ENCODE measurements at places on chromosomes 6 and 20.

- DNase-seq = no peak
Measured at GRCh38 chr6:33755070-33755869, 8.6 kb upstream of the IP6K3 start.

- DNase-seq = no peak
Measured at GRCh38 chr6:27241443-27241842, 6.1 kb upstream of the PRSS16 start.

- no peak for DNase-seq
Measured at GRCh38 chr6:30443657-30444450, 45.5 kb upstream of the HLA-E start.

DNA sequence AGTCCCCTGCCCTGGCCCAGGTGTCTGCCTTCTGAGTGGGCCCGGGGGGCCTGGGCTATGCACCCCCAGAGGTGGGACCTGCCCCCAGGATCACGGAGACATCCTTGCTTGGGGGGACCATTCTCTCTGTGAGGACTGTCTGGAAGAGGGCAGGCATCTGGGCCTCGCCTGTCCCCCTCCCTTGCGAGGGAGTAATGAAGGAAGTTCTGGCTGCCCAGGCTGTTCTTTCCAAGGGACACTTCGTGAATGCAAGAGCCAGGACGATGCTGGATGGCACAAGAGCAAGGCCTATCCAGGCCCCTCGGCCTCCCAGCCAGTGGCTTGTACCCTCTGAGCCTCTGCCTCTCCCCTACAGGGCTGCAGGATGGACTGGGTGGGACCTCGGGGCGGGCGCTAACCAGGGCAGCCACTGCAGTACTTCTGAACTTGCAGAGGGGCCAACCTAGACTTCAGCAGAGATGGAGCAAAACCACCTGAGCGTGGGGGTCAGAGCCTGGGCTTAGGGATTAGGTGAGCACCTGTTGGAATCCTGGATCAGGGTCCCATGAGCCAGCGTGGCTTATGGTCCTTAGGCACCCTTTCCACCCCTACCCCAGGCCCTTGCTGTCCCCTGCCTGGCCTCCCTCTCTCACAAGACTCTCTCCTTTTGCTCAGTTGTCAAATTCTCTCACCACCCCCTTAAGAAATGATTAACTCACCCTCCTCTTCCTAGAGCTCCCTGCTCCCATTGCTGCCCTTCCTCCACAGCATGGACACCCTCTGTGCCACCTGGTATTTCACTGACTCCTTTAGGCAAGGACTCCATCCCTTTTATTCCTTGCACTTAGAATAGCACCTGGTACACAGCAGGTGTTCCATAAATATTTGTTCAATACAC, 53.2 kb downstream of the CTCFL start:
- DNase-seq = no peak

DNA sequence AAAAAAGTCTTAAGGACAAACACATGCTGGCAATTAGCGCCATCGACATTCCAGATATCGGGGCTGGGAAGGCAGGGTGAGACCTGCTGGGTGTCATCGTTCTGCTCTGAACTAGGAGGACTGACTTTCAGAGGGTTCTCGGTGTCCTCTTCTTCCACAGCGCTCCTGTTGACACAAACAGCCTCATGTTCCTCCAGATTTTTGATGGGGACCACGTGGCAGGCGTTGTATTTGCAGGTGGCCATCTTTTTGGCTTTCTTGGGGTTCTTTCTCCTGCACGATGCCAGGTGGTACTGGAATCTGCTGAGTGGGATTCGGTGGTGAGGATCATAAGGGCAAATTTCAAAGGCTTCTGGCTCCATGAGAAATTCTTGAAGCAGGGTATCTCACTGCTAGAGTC, 469 bp downstream of the GTSF1L start:
- DNase-seq = no peak

GRCh38 chr20:57397693-57398108, 6.5 kb downstream of the RBM38 start:
- DNase-seq = no peak

DNA sequence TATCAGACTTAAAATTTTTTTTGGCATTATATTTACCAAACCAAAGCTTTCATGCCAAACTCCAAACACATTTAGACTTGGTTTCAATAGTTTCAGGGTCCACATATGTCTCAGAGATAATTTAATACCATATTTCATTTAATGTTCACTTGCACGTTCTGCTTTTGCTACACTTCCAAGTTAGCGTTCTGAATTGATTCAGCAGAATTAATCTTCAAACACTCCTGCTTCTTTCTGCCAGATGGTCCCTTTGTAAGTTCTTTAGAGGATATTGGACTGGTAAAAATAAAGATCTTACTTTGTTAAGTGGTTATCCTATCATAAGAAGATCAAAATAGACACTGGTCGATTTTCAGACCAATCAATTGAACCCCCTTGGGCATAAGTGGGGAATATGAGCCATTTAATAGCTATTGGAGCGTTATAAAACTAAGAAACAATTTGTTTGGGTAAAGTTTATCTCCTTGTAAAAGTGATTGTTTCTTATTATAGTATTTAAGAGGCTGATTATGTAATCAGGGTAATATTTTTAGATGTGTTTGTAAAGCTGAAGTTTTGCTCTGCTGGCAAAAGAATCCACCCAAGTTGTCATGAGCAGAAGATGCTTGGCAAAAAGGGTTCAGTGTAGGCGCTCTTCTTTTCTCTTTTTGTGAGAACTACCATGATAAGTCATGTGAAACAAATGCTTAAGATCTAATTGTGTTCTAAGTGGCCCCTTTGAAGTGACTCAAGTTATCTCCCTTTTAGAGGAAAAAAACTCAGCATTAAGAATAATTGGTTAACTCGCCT, 92.2 kb downstream of the MCHR2 start:
- no peak for DNase-seq

DNA sequence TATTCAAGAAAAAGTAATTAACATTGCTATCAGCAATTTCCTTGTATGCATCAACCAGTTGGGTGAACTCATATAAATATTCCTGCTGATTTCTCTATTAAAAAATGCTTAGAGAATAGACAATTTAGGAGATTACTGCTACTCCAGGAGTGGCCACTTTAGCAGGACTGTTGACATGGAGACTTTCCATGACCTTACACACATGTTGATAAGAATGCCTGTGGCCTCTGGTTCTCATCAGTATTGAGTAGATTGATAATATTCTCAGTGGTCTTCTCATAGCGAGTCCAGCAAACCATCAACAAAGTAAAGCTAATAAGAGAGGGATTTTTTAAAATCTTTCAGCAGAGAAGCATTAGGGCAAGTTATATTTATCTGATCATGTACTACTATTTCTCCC, 208.4 kb upstream of the MARCKS start:
- DNase-seq = no peak

DNA sequence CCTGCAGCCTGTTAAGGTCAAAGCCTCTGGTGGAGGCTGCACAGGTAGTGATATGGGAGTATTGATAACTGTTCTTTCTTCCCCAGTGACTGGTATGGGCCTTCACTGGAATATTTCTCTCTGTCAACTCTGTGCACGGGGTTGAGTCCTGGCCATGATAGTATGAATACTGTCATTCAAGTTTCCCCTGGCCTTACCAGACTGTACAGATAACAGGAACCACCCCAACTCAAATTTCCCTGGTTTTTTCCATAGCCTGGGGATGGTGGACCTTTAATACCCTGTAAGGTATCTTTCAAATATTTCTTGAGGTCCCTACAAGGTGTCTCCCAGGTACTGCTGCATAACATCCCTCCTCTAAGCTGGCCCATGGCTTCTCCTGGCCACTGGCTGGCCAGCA, 51.4 kb upstream of the TNFAIP3 start:
- no peak for DNase-seq

- DNase-seq = no peak
Measured at GRCh38 chr6:168367285-168367751, 47.7 kb upstream of the DACT2 start.

GRCh38 chr6:6217855-6218758, 102.4 kb downstream of the F13A1 start:
- no peak for DNase-seq

GRCh38 chr6:130841128-130841728, 14.0 kb downstream of the SMLR1 start:
- DNase-seq = no peak

DNA sequence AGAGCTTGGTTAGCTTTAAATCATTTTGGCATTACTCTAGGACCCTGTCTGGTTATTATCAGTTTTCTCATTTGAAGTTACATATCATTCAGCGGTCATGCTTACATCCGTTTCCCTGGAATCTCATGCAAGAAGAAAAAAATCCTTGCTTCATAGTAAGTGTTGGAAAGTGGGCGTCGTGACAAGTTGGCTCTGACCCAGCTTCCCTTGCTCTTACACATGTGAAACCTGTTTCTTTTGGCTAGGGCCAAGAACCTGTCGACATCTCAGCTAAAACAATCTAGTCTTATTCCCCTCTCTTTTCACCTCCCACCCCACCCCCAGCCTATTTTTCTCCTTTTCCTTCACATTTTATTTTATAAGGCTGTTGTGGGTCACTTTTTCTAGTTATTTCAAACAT, 45.5 kb downstream of the ANKS1A start:
- no peak for DNase-seq

GRCh38 chr6:111793711-111794111, 79.5 kb downstream of the FYN start:
- DNase-seq = no peak

DNA sequence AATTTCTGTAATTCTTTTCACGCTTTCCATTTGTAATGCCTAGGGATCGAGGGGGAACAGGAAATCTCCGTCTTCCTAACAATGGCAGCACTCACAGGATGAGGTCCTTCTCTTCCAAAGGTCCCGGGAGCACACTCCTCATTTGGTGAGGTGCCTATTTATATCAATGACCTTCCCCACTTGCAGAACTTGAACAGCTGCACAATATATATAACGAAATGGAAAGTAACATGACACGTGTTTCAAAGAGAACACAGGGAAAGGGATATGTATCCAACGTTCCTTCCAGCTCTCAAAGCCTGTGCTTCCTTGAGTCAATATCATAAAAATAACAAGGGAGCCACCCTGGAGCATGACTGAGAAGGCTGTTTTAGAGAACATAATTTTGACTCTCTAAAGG, 78.6 kb upstream of the RBM24 start:
- DNase-seq = no peak

GRCh38 chr6:514396-514978, 122.9 kb downstream of the IRF4 start:
- no peak for DNase-seq

DNA sequence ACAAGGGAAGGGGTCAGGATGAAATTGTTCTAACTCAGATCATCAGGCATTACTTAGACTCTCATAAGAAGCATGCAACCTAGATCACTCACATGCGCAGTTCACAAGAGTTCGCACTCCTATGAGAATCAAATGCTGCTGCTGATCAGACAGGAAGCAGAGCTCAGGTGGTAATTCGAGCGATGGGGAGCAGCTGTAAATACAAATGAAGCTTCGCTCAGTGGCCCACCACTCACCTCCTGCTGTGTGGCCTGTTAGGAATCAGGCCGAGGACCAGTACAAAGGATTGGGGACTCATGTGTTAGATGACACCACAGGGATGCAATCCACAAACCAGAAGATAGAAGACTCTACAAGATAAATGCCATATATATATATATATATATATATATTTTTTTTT, 31.5 kb upstream of the TOP1 start:
- no peak for DNase-seq

- no peak for DNase-seq
Measured at GRCh38 chr20:61588411-61589385, 336.6 kb downstream of the CDH4 start.

GRCh38 chr20:8693709-8694108, 375.2 kb upstream of the PLCB4 start:
- no peak for DNase-seq

DNA sequence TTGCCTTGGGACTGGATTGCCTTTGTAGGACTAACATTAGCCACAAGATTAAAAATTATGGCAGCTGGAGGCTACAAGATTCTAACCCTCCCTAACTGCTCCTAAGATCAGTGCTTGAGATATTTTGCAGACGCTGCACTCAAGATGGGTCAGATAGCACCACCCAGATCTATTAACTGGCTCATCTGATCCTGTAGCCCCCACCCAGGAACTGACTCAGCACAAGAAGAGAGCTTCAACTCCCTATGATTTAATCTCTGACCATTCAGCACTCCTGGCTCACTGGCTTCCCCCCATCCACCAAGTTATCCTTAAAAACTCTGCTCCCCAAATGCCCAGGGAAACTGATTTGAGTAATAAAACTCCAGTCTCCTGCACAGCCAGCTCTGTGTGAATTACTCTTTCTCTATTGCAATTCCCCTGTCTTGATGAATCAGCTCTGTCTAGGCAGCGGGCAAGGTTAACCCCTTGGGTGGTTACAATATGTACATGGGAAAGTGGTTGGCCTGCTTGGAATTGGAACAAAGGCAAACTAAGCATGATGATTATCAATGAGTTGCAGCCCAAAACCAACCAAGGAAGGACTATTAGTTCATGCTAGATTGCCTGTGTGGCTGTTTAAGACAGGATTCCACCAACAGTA, 111.3 kb downstream of the OR2B2 start:
- no peak for DNase-seq

DNA sequence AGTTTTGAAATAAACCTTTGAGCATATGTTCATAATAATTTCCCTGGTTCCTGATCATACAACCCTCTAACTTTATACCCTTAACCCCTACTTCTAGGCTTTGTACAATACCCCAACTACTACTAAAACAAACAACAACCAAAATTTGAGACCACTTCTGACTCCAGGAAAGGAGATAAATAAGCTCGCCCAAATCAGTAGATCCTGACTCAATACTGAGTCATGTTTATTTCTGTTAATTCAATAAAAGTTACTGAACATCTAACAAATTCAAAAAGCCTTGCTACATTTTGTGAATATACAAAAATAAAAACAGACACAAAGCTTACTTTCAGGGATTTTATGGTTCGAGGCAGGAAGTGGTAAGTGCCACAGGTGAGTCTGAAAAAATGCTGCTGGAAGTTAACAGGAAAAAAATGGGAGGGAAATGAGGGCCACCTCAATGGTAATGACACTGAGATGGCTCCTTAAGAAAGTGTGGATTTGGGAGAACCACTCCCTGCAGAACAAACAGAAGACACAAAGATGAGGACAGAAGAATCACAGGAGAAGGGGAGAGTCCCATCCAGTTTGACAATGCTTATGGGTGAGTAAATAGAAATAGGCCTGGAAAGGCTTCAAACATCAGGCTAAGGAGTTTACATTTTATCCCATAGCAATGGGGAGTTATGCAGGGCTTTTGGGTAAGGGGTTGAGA, 63.4 kb downstream of the DST start:
- DNase-seq = no peak

GRCh38 chr20:3358676-3359340, 48.7 kb downstream of the DNAAF9 start:
- DNase-seq = no peak

DNA sequence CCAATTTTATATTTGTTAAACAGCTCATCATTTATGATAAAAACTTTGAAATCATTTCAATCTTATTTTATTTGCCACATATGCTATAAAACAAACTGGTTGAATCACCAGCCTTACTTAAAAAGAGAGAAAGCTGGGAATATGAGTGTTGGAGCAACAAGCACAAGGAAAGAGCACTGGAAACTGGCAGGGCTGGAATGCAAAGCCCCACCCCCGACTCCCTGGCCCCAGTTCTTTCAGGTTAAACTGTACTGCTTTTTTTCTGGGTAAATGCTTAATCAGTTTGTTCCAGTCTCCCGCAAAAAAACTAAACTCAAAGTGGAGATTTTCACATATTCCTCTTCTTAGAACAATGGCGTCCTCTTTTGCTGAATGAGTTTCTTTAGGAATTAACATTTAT, 433.8 kb upstream of the NOX3 start:
- DNase-seq = no peak

Data from cerebellar nuclear complex (tissue), 1 donor.